Stimulated activated CD4-positive, alpha-beta T cell treated with anti-CD3 and anti-CD28 coated beads, TNF-alpha, amount 100 ng/mL, for 4 hours (primary cell): ENCODE measurements at places on chromosomes 3 and 15.

DNA sequence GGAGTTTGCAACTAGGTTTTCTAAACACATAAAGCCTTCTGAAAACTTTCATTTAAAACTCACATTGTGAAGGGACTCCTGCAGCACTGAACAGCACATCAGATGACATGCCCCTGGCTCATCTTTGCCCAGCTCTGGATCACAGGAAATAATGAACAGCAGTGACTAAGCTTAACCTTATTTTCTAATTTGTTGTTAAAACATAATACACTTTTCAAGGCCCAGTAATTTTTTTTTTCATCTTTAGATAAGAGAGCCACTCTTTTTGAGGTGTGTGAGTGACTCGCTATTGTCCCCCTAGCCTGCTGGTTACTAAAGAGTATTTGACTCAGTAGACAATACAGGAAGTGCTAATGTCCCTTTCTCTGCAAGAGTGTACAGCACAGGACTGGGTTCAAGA is 204.0 kb downstream of the OSBPL10 start:
- DNase-seq, result no peak

- DNase-seq, result no peak
These were observed 124.8 kb downstream of the SV2B start for GRCh38 chr15:91224755-91225380.

DNA sequence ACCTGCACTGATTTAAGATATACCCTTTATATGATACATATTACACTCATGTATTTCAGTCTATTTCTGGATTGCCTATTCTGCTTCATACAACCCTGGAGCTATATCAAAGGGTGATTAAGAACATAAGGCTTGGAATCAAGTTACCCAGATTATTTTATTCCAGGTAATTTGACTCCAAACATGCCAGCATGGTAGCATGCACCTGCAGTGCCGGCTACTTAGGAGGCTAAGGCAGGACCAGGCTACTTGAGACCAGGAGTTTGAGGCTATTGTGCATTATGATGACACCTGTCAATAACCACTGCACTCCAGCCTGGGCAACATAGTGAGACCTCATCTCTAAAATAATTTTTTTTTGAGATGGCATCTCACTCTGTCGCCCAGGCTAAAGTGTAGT is 50.4 kb upstream of the NEO1 start:
- no peak for DNase-seq

GRCh38 chr3:127431066-127431465 is 143.2 kb upstream of the PRR20G start:
- no peak for DNase-seq

DNA sequence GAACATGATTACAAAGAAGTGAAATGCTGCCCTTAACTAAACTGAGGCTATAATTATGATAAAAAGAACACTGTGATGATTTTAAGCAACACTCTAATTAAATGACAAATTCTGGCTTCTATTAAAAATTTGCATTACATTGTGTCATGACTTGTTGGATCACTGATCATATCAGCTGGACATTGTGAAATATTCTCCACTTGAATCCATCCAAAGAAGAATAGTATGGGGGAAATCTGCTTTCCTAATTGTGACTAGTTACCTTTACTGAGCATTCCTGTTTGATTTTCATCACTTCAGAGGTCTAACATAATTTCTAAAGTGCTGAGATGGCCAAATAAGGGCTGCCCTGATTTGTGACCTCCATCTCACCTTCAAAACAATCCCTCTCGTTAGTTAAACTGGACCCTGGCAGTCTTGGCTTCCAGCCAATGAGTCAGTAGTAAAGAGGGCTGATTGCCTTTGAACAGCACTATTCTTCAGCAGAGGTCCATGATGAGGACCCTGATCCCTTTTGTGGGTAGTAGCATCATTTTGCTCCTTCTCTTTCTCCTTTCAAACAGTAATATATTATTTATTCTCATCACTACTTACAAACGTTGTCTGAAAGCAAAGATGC is 53.5 kb upstream of the LEKR1 start:
- DNase-seq, result no peak

DNA sequence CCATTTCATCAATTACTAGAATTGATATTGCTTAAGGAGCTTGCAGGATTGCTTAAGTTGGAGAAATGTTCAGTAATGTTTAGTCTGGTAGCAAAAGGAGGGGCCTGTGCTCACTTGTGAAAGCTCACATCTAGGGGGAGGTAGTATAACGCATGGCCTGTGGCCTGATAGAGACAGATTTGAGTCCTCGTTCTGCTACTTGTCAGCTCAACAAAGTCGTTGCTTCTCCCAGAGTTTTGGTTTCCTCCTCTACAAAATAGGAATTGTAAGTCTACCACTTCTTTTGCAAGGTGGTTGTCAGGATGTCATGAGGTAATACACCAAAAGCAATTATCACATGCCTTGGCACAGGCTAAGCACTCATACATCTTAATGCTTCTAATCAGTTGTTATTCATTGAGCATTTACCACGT is 1.3 kb downstream of the ST3GAL6 start:
- DNase-seq, result no peak

GRCh38 chr3:6249679-6250078 is 611.2 kb upstream of the GRM7 start:
- DNase-seq, result no peak

GRCh38 chr3:16390581-16390980 is 122.9 kb downstream of the RFTN1 start:
- no peak for DNase-seq

GRCh38 chr3:16404349-16404895 is 109.1 kb downstream of the RFTN1 start:
- no peak for DNase-seq

DNA sequence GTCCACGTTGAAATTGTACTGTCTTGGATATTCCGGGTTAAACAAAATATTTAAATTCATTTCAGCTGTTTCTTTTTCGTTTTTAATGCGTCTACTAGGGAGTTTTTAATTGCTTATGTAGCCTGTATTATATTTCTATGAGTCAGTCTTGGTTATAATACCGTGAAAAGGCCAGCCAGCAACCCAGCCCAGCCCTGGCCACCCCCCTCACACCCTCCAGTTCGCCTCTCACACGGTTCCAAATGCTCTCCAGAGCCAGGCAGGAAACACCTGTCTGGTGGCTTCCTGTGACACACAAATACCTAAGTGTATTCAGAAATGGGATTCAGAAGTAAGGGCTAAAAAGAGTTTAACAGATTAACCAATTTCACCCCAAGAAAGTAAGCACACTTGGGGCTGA is 4.4 kb downstream of the SH3BP5 start:
- no peak for DNase-seq

DNA sequence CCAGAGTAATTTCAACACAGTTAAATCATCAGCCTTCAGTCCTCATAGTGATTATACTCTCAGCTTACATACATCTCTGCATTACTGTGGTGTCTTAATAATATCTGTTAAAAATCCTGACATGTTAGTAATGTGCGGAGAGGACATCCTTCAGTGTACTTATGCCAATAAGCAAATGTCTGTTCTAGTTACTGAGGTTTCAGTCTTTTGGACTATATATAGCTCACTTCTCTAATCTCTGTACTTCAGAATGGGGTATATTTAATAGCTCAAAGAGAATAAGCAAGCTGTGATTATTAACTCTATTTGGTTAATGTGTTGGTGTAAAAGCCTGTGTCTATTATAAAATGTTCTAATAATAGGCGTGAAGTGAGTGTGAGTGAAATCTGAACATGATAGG is 28.9 kb upstream of the OSTN start:
- no peak for DNase-seq

- DNase-seq, result no peak
These were observed 108.2 kb upstream of the UBE2E2 start for GRCh38 chr3:23094890-23095462.

DNA sequence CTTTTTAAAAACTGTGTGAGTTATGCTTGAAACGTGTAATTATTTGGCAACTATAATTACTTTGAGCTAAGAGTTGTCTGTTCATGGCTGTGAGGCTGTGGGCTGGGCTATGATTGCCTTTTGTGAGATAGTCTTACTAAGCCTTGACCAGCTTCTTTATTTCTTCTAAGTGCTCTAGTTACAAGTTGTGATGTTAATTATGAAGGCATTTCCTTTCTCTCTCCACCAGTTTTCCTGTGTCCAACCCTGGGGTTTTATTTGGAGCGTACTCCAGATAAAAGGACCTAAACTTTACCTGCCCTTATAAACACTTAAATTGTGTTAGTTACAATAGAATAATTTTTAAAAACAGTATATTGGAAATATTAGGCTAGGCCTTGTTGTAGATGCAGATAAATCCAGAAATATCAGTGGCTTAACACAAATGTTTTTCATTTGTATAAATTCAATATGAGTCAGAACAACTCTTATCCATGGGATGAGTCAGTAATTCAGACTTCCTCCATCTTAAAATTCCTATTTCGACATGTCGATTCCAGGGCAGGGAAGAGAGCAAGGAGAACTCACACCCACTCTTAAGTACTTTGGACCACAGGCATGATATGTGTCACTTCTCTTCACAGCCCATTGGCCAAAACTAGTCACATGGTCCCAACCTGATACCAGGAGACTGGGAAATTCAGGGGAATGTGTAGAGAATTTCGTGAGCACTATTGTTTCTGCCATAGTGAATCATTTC is 17.0 kb downstream of the TMEM62 start:
- DNase-seq, result no peak

DNA sequence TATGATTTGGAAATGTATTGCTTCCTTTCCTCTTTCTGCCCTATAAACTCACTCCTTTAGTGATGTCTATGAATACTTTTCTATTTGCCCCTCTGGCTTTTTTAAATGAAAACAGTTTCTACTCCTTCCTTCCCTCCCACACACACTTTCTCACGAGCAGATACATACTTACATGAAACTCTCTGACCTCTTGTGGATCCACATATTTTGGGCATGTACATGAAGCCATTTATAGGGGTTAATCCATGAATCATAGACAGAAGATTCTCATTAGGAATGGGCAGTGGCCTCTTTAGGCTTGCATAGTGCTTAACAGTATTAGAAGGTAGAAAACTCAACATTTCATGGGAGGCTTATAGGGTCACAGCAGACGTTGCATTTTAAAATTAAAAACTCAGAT is 24.8 kb downstream of the ANAPC13 start:
- no peak for DNase-seq

DNA sequence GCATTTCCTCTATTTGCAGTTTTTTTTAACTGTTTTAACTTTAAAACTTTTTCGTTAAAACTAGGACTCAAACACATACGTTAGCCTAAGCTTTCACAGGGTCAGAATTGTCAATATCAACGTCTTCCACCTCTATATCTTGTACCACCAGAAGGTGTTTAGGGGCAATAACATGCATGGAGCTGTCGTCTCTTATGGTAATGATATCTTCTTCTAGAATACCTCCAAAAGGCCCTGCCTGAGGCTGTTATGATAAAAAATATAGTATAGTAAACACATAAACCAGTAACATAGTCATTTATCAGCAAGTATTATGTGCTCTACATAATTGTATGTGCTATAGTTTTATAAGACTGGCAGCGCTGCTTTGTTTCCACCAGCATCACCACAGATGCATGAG is 76.3 kb upstream of the MLF1 start:
- DNase-seq, result no peak

- no peak for DNase-seq
These were observed 41.1 kb upstream of the SNTN start for GRCh38 chr3:63611382-63611781.
